Activated B cell treated with CpG ODN at 0.5 μM for 24 hours (primary cell): ENCODE measurements at places on chromosomes 5 and 9. TPM values are rescaled to one million over a fixed set of nuclear protein-coding genes. Genes with fewer than 3 reads are reported as not detected.

DNA sequence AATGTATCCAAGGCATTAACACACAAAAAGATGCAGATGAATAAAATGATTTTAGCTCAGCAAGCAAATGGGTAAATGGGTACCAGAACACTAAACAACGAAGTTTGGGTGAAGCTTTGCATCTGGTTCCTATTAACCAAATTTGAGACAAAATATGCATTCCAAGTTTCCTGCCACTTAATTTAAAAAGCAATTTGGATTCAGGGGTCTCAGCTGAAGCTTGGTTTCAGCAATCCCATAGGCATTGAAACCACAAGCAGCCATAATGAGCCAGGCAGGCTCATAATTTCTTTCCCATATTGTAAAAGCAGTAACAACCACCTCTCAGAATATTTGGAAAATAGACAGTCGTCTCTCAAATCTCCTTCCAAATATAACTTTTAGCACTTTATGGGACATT, 138.9 kb downstream of the NXNL2 start:
- no peaks in the 10 kb centered on the region for H3K4me1 ChIP-seq
- no peak overlapping the region for H3K4me3 ChIP-seq
- no peaks in the 10 kb centered on the region for H3K36me3 ChIP-seq
- H3K27me3 ChIP-seq: no peaks in the 10 kb centered on the region
- H3K27ac ChIP-seq: no peak overlapping the region

GRCh38 chr9:124594673-124595072, 87.5 kb upstream of the NR5A1 start:
- H3K27me3 ChIP-seq: peaks cover 10% of the 10 kb centered on the region
- no peaks in the 10 kb centered on the region for H3K4me1 ChIP-seq
- H3K36me3 ChIP-seq: no peaks in the 10 kb centered on the region
- H3K4me3 ChIP-seq: no peak overlapping the region
- no peak overlapping the region for H3K27ac ChIP-seq
- no peak for DNase-seq

GRCh38 chr9:37922363-37923117, 18.6 kb upstream of the SLC25A51 start:
- no peak for DNase-seq
- no peak overlapping the region for H3K27ac ChIP-seq
- no peaks in the 10 kb centered on the region for H3K4me1 ChIP-seq
- H3K36me3 ChIP-seq: no peaks in the 10 kb centered on the region
- H3K4me3 ChIP-seq: no peak overlapping the region

- H3K4me3 ChIP-seq: no peak overlapping the region
- no peaks in the 10 kb centered on the region for H3K27me3 ChIP-seq
- no peaks in the 10 kb centered on the region for H3K4me1 ChIP-seq
These were observed 16.9 kb downstream of the CLTA start for GRCh38 chr9:36207546-36208012.

DNA sequence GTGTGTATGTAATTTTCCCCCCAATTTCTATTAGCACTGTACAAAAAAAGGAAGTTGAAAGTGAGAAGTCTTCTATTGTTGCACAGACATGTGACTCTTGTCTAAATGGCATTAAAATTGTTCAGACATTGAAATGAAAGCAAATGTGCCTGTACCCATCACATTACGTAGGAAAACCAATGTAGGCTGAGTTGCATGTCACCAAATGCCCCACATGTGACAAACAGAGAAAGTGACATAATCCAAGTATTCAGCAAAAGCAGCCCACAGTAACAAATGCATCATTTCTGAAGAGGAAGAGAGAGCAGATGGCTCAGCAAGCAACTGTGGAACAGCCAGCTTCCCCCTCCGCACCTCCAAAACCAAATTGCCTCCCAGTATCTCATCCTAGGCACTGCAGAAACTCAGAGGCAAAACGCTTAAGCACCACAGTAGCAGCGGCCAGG, 161.5 kb upstream of the NR4A3 start:
- no peaks in the 10 kb centered on the region for H3K36me3 ChIP-seq
- no peaks in the 10 kb centered on the region for H3K27me3 ChIP-seq
- peaks cover 31% of the 10 kb centered on the region for H3K4me1 ChIP-seq
- H3K27ac ChIP-seq: peak overlapping the region; percentile 92

The CWC27 gene
- 28.9 and 29.2 TPM in 2 replicates for total RNA-seq

The WNT8A gene
- not detected in 2 replicates for total RNA-seq

The SLC34A1 gene
- total RNA-seq: not detected in 2 replicates

The ADGRV1 gene
- 0.13 TPM in 1 of 2 replicates, not detected in the other for total RNA-seq

The TUSC1 gene
- total RNA-seq: 0.64 and 0.76 TPM in 2 replicates

The GOLPH3 gene
- total RNA-seq: 55.5 and 60.1 TPM in 2 replicates
